ENCODE measurements at places on chromosomes 13 and 19. TPM values are rescaled to one million over a fixed set of nuclear protein-coding genes. Genes with fewer than 3 reads are reported as not detected.
A peak's percentile ranks its signal among the peaks of the same experiment; 100 is the strongest.

DNA sequence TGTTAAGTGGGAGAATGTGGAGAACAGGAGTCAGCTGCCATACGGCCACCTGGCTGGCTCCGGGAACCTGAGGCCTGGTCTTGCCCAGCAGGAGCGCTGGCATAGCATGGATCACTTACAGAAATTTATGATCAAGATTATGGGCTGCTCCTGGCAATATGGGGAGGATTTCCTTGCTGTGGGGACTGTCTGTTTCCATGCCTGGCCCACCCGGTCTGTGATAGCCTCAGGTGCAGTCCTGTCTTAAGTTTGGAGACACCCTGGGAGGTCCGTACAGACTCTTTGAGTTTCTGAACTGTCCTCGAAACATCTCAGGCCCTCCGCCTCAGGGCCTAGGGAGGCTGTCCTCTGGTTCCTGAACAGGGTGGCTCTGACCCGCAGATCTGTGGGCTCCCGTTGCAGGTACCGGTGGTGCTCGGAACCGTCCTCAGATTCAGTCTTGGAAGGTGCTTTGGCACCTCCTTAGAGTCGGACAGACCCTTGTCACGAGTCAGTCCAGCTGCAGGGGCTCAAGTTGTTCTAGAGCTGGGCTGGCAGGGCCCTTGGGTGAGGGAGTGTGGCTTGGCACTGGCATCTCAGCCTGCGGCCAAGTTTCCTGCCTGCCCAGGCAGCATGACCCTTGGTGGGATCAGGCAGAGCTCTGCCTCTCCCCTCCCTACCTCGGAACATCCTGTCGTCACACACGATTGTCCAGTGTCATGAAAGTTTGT lies 4.9 kb downstream of the TFDP1 start:
- no peaks in the 10 kb centered on the region for H3K27me3 ChIP-seq
- H3K4me1 ChIP-seq, result peaks cover 4% of the 10 kb centered on the region
- H3K36me3 ChIP-seq, result peaks cover 22% of the 10 kb centered on the region

DNA sequence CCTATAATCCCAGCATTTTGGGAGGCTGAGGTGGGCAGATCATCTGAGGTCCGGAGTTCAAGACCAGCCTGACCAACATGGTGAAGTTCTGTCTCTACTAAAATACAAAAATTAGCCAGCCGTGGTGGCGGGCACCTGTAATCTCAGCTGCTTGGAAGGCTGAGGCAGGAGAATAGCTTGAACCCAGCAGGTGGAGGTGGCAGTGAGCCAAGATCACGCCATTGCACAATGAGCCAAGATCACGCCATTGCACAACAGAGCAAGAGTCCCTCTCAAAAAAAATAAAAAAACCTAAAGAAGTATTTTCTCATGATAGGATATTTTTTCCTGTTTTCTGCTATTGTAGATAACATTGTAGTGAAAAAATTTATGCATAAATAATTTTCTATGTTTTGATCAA lies 13.3 kb downstream of the IFT88 start:
- no peak overlapping the region for H3K27ac ChIP-seq
- H3K4me1 ChIP-seq, result no peaks in the 10 kb centered on the region
- DNase-seq, result no peak
- peaks cover 2% of the 10 kb centered on the region for H3K36me3 ChIP-seq
- H3K4me3 ChIP-seq, result no peak overlapping the region
- no peaks in the 10 kb centered on the region for H3K27me3 ChIP-seq

DNA sequence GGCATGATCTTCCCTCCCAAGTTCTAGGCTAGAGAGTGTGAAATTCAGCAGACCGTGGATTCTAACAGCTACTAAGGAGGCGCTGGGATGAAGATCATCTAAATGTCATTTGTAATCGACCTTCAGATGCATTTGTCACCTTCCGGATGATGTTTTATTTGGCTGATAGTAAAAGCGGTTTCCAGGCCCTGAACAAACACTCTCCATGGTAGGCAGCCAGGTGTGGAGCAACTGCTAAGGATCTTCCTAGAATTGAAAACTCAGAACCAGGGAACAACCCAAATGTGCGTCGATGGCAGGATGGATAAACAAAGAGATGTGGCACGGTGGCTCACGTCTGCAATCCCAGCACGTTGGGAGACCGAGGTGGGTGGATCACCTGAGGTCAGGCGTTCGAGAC lies 107.2 kb upstream of the CACNA1A start:
- peaks cover 2% of the 10 kb centered on the region for H3K27me3 ChIP-seq
- no peaks in the 10 kb centered on the region for H3K4me1 ChIP-seq
- no peak overlapping the region for H3K4me3 ChIP-seq

Gene TMEM86B
- 1.3 TPM for total RNA-seq

DNA sequence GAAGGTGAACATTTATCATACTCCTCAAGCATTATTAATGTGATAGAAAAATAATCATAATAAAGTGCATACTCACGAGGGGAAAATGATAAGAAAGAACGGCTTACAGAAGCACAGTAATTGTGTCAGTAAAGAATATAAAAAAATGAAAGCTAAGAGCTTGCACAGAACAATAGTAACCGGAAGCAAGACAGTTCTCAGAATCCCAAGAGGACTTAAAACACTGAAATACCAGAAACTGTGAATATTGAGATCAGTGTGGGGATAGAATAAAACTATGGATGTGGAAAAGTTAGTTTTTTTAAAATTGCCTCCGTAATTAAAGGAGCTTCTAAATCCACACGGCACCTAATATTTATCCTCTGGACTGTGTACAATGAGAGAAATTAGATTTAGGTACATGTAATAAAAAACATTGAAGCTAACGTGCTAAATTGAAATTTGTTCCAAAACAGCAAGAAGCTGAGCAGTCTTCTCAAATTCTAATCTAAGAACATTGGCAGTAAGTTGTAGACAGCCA lies 482.7 kb downstream of the SLITRK6 start:
- H3K27me3 ChIP-seq, result no peaks in the 10 kb centered on the region
- no peak overlapping the region for H3K4me3 ChIP-seq
- H3K4me1 ChIP-seq, result no peaks in the 10 kb centered on the region

DNA sequence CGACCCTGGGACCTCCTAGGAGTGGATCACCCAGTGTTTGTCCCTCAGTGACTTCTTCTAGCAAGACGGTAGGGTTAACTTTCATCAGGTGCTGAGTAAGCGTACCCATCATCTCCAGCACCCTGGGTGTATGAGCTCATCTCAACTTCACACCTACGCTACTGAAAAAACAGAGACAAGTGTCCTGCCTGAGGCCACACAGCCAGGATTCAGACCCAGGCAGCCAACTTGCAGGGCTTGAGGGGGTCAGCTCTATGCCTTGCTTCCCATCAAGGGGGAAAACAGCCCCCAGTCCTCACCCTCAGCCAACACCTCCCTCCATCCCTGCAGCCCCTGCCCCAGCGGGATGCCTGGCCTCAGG lies 4.6 kb downstream of the TLE2 start:
- no peak for DNase-seq
- H3K4me3 ChIP-seq, result no peak overlapping the region
- H3K27ac ChIP-seq, result no peak overlapping the region
- H3K4me1 ChIP-seq, result no peaks in the 10 kb centered on the region
- peaks cover 7% of the 10 kb centered on the region for H3K27me3 ChIP-seq

- H3K4me1 ChIP-seq, result no peaks in the 10 kb centered on the region
- no peak for DNase-seq
- H3K27me3 ChIP-seq, result no peaks in the 10 kb centered on the region
- no peak overlapping the region for H3K27ac ChIP-seq
Observed at GRCh38 chr13:106942563-106942962, 374.6 kb upstream of the ARGLU1 start.

- no peak overlapping the region for H3K4me3 ChIP-seq
- H3K36me3 ChIP-seq, result no peaks in the 10 kb centered on the region
- DNase-seq, result peak; percentile 60
Observed at GRCh38 chr19:39052243-39052746, 19.9 kb upstream of the FBXO27 start.

DNA sequence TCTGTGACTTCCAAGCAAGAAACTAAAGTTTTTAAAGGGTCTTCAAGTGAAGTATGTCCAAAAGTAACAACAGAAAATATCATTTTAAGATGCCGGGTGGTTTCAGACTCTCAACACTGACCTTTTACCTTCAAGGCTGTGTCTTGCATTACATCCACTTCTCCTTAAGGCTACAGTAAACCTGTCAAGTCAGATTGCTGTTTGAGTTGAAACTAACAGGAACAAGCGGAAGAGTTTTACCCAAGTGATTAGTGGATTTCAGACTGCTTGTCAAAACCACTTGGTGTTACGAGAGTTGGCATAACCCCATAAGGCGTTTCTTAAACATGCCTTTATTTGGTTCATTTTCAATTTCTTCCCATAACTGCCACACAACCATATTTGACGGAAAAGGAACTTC lies 283.1 kb downstream of the DCT start:
- no peak overlapping the region for H3K4me3 ChIP-seq
- H3K27me3 ChIP-seq, result no peaks in the 10 kb centered on the region
- no peak overlapping the region for H3K27ac ChIP-seq
- peak; percentile 15 for DNase-seq
- H3K36me3 ChIP-seq, result no peaks in the 10 kb centered on the region

DNA sequence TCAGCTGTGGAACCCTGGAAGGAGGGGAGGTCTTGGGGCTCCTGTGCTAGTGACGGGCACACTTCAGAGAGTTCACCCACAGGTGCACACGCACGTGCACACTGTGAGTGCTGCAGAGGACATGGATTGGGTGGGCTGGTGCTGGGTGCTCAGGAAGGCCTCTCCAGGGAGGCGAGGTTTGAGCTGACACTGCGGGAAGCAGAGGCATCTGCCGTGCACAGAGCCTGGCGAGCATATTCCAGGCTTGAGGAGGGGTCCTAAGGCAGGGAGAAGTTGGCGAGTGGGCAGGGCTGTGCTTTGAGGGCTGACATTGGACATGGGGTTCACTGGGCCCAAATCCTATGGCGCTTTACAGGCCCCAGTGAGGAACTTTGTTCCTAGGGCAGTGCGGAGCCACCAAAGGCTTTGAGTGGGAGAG lies 25.6 kb downstream of the CCDC8 start:
- no peak for DNase-seq
- H3K4me3 ChIP-seq, result no peak overlapping the region
- H3K4me1 ChIP-seq, result peaks cover 9% of the 10 kb centered on the region
- peaks cover 33% of the 10 kb centered on the region for H3K36me3 ChIP-seq

Measured in fibroblast of lung (primary cell).